PC-3 (cell line): ENCODE measurements at places on chromosomes 2 and 18. TPM values are rescaled to one million over a fixed set of nuclear protein-coding genes. Genes with fewer than 3 reads are reported as not detected.

- DNase-seq, result peak; percentile 65
- H3K36me3 ChIP-seq, result no peaks in the 10 kb centered on the region
- 0 out of 2 replicates have a peak, but pooled peaks cover 1% of the 10 kb centered on the region for H3K27me3 ChIP-seq
- H3K4me1 ChIP-seq, result no peaks in the 10 kb centered on the region
These were observed 23.6 kb upstream of the SLC9A4 start for GRCh38 chr2:102449370-102449974.

Gene GLB1L
- total RNA-seq, result 6.0 and 6.1 TPM in 2 replicates

DNA sequence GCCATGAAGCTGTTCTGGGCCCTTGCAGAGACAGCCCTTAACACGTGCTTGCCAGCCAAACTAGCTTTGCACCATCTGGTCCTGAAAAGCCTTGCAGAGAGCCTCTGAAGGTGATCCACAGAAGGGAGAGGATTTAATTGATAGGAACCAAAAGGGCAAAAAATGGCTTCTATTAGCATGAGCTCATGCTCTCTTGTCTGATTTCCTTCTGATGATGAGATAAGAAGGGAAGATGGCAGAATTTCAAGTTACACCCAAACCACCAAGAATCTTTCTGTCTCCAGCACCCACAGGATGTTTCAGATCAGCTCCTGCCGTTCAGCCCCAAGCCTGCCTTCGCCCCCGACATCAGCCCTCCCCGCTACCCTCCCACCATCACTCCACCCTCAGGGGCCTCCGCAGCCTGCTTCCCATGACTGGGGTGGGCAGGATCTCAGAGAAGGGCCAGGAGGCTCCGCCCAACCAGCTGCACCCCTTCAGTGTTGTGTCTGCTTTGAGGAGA, 23.4 kb upstream of the GLI2 start:
- no peaks in the 10 kb centered on the region for H3K27me3 ChIP-seq
- 0 out of 2 replicates have a peak, but pooled peaks cover 6% of the 10 kb centered on the region for H3K4me1 ChIP-seq
- no peak overlapping the region for H3K4me3 ChIP-seq

DNA sequence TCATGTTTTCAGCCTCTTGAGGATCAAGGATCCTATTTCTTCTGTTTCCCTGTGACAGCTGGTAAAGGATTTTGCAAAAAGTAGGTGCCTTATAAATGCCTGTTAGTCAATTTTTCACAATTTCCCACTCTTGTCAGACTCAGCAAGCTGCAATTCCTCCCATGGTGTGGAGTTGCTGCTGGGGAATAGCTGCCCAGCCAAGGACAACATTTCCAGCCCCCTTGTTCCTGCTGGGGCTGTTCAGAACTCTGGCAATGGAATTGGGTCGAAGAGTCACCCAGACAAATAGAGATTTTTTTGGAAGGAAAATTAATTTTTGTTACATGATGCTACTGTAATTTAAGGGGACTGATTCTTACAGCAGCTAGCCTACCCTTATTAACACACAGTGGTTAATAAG, 43.7 kb downstream of the FSHR start:
- no peaks in the 10 kb centered on the region for H3K4me1 ChIP-seq
- no peaks in the 10 kb centered on the region for H3K27me3 ChIP-seq
- no peak for DNase-seq

DNA sequence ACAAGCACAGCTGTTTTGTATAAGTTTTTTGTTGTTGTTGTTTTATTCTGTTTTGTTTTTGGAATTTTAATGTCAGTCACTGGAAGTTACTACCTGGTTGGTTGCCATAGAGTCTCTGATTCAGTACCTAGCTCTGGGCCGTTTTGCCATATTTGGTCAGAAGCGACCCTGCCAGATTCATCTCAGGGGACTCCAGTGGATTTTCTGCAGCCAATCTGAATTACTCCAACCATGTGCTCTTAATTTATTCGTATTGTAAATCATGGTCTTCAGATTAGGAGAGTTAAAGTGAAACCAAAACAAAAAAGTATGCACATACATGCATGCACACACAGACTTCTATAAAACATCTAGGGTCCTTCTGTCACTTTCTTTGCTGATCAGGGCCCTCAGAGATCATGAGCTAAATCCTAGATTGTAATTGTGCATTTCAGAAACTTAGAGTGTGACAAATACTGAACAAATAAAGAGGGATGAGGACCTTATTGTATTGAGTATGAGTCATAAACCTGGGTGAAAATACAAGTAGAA, 317.4 kb upstream of the UBE2E3 start:
- no peaks in the 10 kb centered on the region for H3K27me3 ChIP-seq
- peak overlapping the region; percentile 30 for H3K4me3 ChIP-seq

Gene CDH2
- 34.0 and 39.2 TPM in 2 replicates for total RNA-seq

DNA sequence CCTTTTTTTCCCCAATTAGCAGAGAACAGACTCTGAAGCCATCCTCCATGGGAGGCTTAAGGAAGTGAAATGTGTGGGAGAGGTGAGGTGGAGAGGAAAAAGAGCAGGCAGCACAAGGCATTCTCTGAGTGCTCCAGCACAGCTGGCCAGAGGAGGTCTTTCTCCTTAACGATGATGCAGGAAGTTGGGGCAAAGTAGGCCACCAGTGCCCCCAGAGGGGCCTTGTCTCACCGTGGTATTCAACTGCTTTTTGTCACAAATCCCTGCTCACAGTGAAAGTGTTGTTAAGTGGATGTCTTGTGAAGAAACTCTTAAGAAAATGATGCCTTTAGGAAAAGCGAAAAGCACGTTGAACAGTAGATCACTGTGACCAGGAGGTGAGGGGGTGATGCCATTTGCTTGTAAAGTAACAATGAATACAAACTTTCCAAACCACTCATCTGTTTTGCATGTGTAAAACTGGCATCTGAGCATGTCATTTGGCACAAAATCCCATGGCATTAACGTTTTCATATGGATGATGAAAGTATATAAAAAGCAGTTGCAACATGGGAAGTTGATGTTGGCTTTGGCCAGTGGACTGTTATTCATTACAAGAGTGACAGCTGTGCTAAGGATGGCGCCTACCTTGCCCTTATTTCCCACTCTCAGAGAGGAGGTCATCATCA, 49.2 kb upstream of the CDC42EP3 start:
- H3K4me3 ChIP-seq, result no peak overlapping the region
- H3K4me1 ChIP-seq, result no peaks in the 10 kb centered on the region
- no peaks in the 10 kb centered on the region for H3K27me3 ChIP-seq

DNA sequence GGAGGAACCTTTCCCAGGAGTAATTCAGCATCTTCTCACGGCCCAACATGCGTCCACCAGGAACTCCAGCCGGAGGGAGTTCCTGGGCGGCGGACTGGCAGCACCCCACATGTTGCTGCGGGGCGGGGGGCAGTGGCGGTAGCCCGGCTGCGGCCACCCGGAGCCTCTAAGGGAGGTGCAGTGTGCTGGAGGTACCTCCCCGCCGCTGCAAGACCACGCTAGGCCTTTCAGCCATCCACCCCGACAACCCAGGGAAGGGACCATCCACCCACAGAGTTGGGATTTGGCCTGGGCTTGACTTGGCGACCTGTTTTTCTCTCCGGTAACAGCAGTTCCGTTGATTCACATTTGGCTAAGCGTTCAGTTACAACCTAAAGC, 625 bp downstream of the LYPD6 start:
- DNase-seq, result no peak
- H3K36me3 ChIP-seq, result no peaks in the 10 kb centered on the region
- H3K27me3 ChIP-seq, result no peaks in the 10 kb centered on the region
- H3K27ac ChIP-seq, result no peak overlapping the region
- peak overlapping the region; percentile 92 for H3K4me3 ChIP-seq
- peaks cover 8% of the 10 kb centered on the region; the same call in 1 of the 2 replicates for H3K4me1 ChIP-seq

GRCh38 chr18:56421647-56422046, 216.7 kb downstream of the TXNL1 start:
- H3K4me3 ChIP-seq, result no peak overlapping the region
- H3K27me3 ChIP-seq, result no peaks in the 10 kb centered on the region
- peaks cover 9% of the 10 kb centered on the region; the same call in 1 of the 2 replicates for H3K4me1 ChIP-seq
- no peak overlapping the region for H3K27ac ChIP-seq
- no peaks in the 10 kb centered on the region for H3K36me3 ChIP-seq

GRCh38 chr2:36798724-36799123, 102.2 kb downstream of the VIT start:
- H3K4me1 ChIP-seq, result peaks cover 6% of the 10 kb centered on the region; the same call in 1 of the 2 replicates
- DNase-seq, result no peak
- no peaks in the 10 kb centered on the region for H3K36me3 ChIP-seq

DNA sequence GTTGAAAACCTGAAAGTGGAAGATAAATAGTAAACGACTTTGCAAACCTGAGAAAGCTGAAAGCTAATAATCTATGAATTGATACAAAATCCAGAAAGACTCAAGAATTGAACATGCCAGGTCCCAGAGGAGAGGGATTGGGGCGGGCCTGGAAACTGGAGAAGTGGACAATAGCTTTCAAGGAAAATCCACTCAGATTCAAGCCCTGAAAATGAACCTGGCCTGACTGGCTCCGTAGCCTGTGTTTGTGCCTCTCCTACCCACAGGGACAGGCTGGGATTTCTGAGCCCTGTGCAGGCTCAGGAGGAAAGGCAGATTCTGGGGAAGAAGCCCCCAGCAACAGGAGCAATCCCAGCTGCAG, 274.8 kb upstream of the HS6ST1 start:
- H3K36me3 ChIP-seq, result no peaks in the 10 kb centered on the region
- H3K4me3 ChIP-seq, result no peak overlapping the region
- H3K27ac ChIP-seq, result no peak overlapping the region
- no peaks in the 10 kb centered on the region for H3K4me1 ChIP-seq
- H3K27me3 ChIP-seq, result peaks cover 50% of the 10 kb centered on the region

DNA sequence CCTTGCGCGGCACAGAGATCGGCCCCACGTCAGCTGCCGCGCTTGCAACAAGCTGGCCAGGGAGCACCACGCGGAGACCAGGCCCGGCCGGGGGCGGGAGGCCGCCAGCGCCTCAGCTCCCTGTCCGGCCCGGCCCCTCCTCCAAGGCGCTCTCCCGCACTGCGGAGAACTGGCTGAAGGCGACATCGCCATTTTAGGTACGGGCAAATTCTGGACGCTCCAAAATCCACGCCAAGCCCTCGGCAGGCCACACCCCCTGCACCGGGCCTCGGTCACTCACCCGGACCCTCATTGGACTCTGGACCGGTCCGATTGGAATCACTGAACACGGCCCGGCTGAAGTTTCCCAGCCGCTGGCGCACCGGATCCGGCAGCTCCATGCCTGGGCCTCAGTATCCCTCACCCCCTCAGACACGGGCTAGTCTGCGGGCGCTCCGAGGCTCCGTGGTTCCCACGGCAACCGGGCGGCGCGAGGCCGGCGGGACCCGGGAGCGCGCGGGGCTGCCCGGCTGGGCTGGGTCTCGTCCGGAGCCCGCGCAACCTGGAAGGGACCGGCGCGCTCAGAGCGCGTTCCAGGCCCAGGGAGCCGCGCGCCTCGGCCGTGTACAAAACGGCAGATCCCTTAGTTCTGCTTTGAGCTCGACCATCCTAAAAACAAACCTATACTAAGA, at the start of gene TMEM17:
Gene TMEM17, minus strand, starts transcription at position 446 of the 671 bp plus-strand sequence. Its CDS starts 66 bp downstream, at position 380.
- H3K4me3 ChIP-seq, result peak within 1 kb of the TSS; percentile 77
- peak; percentile 94 for DNase-seq
- no peaks in the 10 kb centered on the region for H3K27me3 ChIP-seq

DNA sequence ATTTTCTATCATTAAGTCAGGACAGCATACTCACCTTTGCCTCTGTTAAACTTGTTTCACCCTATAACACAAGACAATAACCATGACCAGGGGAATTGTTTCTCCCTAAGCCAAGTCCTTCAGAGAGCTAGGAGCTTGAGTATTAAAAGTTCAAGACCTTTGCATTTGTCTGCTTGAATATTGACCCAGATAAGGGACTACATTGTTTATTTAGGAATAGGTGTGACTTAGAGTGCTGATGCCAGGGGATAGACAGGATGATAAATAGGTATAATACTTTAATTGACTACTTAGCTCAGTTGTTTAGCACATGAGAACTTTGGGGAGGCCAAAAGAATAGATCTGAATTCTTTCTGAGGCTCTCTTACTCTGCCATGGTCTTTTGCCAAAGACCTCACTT, 185.8 kb downstream of the FMNL2 start:
- H3K27ac ChIP-seq, result no peak overlapping the region
- 0 out of 2 replicates have a peak, but pooled peaks cover 4% of the 10 kb centered on the region for H3K36me3 ChIP-seq
- DNase-seq, result no peak
- peaks cover 35% of the 10 kb centered on the region for H3K4me1 ChIP-seq
- no peak overlapping the region for H3K4me3 ChIP-seq

Gene C2orf81
- 1.6 and 2.4 TPM in 2 replicates for total RNA-seq

DNA sequence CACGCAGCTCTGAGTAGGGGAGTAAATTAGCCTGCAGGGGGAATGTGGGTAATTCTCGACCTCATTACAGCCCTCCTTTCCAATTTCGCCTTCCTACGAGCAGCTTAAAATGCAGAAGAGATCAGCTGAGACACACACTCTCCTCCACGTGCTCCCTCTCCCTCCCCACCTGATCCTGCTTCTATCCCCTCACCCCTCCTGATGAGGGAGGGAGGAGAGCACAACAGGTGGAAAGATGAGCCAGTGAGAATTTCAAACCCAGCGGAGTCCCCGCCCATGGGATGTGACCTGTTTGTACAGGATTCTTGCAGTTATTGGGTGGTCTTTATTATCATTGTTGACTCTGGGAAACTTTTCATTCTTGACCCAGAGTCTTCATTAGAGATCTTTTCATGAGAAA, 35.5 kb downstream of the DDX18 start:
- no peak overlapping the region for H3K4me3 ChIP-seq
- H3K27me3 ChIP-seq, result no peaks in the 10 kb centered on the region
- H3K4me1 ChIP-seq, result peaks cover 3% of the 10 kb centered on the region
- no peak for DNase-seq
- no peaks in the 10 kb centered on the region for H3K36me3 ChIP-seq
- H3K27ac ChIP-seq, result no peak overlapping the region

DNA sequence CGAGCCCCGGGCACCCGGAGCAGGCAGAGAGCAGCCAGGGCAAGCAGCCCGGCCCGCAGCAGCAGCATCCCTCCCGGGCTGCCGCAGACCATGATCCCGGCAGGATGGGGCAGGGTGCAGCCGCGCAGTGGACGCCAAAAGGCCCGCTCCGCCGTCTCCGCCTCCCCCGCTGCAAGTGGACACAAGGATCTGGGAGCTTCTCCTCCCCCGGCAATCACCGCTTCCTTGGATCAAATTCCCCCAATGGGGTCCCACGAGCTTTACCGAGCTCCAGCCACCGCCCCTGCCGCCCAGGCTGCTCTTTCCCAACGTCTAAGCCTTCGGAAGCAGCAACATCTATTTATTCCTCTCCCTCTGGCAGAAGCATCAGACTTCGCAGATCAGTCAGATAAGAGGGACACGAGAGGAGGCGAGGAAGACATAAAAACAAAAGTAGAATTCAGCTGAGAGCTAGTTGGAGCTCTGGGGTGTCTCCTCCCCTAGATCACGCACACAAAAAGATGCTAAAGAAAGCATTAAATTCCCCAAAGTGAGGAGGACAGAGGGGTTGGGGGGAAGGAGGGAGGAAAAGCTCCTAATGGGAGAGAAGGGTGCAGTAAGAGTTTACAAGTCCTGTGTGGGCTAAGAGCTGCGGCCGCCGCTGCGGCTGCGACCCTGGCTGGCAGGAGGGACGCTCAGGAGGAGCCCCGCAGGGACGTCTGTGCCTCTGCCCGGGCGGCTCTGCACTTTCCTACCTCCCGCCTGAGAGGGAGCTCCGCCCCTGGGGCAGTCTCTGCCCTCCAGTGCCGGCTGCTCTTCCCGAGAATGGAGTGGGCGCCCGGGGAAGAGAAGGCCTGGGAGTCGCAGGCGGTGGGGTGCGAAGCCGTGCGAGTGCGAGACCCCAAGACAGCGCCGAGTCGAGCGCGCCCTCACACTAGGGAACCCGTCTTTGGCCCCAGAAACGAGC, at the start of gene FRZB:
Gene FRZB, minus strand, starts transcription at position 177 of the 946 bp plus-strand sequence. Its CDS starts 85 bp downstream, at position 92.
- H3K36me3 ChIP-seq, result no peaks in the 10 kb centered on the region
- no peak within 1 kb of the TSS for H3K27ac ChIP-seq
- H3K4me3 ChIP-seq, result peak within 1 kb of the TSS; percentile 66
- DNase-seq, result peak; percentile 16
- H3K4me1 ChIP-seq, result no peaks in the 10 kb centered on the region
